Hematopoietic multipotent progenitor cell treated with erythropoietin and hydrocortisone succinate and interleukin-3 and kit ligand, for 8 days (in vitro differentiated cells): ENCODE measurements at places on chromosomes 6 and 20.

GRCh38 chr6:106112433-106112832, 26.3 kb downstream of the PRDM1 start:
- DNase-seq, result no peak

DNA sequence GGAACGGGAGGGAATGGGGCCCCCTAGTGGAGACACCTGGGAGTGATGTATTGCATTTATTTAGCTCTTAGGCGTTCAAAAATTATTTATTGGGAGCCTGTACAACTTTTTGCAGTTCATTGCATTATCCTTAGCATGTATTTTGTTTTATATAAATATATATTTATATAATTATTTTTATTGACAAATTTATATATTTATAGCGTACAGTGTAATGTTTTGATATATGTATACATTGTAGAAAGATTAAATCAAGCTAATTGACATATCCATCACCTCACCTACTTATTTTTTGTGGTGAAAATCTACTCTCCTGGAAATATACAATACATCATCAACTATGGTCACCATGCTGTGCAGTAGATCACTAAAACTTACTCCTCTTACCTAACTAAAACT, 975 bp downstream of the SIRT5 start:
- no peak for DNase-seq

DNA sequence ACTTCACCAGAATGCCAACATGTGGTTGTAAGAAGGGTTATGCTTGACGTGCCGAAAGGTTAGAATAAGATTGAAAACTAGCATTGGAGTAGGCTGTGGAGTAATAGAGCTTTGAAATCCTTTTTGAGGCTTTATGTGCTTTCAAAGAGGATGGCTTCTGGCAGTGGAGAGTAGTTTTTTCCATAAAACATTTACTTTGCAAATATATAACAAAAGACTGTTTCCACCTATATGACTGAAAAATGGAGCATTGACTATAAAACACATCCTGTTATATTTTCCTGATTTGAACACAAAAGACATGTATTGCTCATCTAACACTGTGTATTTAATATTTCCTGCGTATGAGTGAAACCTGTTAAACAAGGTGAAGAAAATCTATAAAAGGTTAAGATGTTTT, 38.8 kb downstream of the ZFAND3 start:
- no peak for DNase-seq

DNA sequence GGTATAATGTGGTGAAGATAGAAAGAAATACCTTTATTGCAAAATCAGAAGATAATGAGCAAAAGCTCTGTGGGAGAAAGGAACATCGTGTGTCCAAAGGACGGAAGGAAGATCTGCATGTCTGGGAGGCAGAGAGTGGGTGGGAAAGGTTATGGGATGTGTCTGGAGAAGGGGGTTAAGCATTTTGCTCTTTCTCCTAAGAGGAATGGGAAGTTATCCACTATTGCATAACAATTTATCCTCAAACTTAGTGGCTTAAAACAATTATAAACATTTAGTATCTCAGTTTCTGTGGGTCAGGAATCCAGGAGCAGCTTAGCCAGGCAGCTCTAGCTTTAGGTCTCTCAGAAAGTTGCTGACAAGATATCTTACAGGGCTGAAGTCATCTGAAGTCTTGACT, 229.1 kb upstream of the CITED2 start:
- no peak for DNase-seq

- DNase-seq, result no peak
Observed at GRCh38 chr6:132085731-132086130, 134.6 kb upstream of the CCN2 start.

GRCh38 chr20:1509237-1509636, 18.0 kb upstream of the SIRPB2 start:
- DNase-seq, result peak; percentile 48

GRCh38 chr6:53293691-53294090, 55.1 kb downstream of the ELOVL5 start:
- no peak for DNase-seq

GRCh38 chr20:39421571-39422105, 459.5 kb downstream of the DHX35 start:
- DNase-seq, result no peak

DNA sequence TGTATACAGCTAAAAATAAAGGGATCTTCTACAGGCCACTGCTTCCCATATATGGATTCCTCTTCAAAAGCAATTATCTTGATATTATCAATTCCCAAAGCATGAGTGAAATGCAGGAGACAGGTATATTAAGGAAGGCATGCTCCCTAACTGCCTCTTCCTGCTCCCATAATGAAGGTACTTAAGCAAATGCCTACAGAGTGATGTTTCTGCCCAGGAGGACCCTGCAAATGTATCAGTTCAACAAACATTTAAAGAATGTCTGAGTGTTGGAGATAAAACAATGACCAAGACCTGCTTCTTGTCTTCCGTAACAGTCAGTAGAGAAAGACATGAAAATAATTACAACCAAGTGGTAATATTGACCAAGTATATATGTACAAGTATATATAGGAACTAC, 4.2 kb downstream of the UBE2J1 start:
- DNase-seq, result no peak
